Stimulated activated CD8-positive, alpha-beta memory T cell treated with anti-CD3 and anti-CD28 coated beads, Interleukin-4, amount 100 ng/mL, for 48 hours (primary cell): ENCODE measurements at places on chromosomes 3 and 15.

DNA sequence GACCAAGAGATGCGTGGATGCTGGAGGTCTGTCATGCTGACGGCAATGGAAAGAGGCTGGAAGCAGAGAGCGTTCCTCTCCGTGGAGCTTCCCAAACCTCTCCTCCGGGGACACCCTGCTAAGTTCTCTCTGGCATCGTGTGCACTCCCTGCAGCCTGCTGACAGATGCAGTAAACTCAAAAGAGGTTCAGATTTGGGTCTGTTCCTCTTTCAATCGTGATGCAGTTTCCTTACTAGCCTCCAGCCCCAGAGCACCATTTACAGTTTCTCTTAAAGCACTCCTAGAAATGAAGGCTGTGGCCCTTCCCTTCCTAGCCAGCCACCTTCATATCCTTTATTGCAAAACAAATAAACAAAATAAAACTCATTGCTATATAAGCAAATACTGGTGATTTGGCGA is 47.3 kb upstream of the LRRC58 start:
- DNase-seq = no peak

DNA sequence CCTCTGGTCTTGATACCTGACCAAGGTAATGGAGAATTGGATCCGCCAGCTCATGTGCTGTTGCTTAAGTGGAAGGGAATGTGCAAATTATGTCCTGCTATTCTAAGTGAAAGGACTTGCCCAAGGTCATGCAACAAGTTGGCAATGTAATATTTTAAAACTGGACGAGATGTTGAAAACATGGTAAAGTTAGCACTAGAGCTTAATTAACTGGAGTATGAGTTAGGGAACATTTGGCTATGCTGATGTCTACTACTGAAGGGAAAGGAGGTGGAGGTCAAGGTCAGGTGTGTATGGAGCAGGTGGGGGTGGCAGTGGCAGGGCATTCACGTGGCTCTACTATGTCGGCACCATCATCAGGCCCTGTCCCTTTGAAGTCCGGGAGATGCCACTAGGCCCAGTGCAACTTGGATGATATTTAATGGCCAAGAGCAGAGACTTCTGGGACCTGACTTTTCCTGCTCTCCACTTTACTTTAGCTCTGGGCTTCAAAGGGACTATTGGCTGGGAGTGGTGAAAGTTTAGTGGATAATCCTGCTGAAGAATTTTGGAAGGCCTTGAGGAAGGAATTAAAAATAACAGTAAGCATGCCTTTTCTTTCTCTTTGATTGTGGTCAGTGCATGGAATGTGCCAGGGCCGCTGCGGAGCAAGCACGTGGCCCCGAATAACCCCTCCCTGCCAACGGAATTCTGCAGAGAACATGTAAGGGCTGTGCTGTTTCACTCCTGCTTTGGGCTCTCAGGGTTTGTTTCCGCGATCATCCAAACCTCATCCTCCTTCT is 14.9 kb downstream of the SMAD3 start:
- DNase-seq = no peak

- no peak for DNase-seq
These were observed 735 bp downstream of the STIMATE start for GRCh38 chr3:52896613-52897012.

DNA sequence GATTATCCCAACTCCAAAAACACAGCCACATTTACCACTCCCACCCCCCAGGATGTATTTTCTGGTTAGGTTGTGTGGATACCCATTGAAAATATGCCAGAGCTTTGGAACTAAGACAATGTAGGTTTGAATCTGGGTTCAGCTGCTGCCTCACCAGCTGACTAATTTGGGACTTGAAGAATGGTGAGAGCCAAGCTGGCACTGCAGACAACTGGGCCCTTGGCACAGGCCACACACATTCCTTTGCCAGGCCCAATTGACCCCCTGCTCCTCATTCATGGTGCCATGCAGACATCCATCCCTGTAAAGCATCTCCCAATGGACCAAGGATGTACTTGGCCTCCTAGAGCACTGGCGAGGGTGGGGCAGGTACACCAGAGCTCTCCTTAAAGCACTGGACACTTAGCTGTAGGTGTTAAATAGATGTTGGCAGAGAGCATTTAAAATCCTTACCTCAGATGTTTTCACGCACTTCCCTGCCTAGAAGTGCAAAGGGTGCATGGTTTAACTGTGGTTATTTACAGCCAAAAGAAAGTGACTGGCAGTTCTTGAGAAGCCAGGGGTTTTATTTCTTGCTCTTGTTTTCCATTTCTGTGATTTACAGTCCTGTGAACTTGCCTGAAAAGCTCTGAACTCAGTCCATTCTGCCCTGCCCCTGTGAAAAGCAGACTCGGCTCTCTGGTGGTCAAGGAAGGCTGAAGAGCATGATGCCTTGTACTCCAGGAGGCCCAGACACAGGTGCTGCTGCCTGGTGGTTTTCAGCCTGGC is 138.5 kb downstream of the CLSTN2 start:
- DNase-seq = no peak

GRCh38 chr3:81549388-81549787 is 212.1 kb downstream of the GBE1 start:
- no peak for DNase-seq

DNA sequence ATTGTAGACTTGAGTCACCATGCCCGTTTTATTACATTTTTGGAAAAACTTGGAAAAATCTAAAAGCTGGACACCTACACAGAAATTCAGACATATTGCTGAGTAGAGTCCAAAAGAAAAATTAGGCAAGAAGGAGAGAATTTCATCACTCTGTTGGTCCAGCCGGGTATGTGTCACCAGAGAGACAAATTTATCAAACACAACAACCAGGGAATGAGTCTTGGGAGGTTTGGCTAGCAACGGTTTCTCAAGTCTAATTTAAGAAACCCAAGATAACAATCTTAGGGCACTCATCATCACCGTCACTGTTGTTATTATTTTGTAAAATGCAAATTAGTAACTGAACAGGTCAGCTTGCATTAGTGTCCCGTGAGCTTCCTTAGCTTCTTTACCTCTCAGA is 197.5 kb upstream of the C2CD4B start:
- no peak for DNase-seq
